ENCODE measurements at places on chromosomes 2 and 18. TPM values are rescaled to one million over a fixed set of nuclear protein-coding genes. Genes with fewer than 3 reads are reported as not detected.

SDC1 gene
- total RNA-seq, result 74.2 TPM

DNA sequence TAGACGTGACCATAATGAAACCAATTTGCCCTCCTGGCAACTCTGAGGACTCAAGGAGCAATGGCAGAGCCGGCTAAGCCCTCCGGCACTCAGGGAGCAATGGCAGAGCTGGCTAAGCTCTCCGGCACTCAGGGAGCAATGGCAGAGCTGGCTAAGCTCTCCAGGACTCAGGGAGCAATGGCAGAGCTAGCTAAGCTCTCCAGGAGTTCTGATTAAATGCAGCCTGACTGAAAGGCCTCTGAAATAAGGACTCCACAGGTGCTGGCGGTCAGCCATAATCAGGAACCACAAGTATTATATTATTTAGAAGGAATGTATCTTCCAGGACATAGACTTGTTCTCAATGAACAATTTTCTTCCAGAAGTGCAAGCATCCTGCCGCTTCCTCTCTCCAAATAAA is 65.2 kb downstream of the C2orf76 start:
- no peak for DNase-seq

GRCh38 chr2:108034843-108035242 is 48.5 kb downstream of the SLC5A7 start:
- no peak for DNase-seq

- no peak for DNase-seq
These were observed 158.1 kb downstream of the DNAH7 start for GRCh38 chr2:195910570-195910969.

DNA sequence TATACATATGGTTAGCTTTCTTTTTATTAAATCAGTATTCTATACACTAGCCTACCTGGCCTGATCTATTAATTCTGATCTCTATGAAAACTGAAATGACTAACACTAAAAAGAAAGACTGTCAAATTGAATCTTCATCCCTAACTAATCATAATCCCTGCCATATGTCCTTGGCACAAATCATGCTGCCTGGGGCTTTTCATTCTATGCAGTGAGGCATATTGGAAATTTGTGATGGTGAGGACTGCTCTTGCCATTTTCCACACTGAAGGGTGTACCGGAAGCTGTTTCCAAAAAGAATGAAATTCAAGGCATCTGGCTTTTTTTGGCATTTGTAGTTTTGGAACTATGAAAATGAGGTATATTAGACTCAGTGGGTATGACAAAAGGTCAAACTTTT is 39.7 kb downstream of the RAPGEF4 start:
- no peak for DNase-seq

PIGN gene
- total RNA-seq, result 27.7 TPM

- no peak for DNase-seq
These were observed 33.4 kb downstream of the XRCC5 start for GRCh38 chr2:216142540-216142939.

DNA sequence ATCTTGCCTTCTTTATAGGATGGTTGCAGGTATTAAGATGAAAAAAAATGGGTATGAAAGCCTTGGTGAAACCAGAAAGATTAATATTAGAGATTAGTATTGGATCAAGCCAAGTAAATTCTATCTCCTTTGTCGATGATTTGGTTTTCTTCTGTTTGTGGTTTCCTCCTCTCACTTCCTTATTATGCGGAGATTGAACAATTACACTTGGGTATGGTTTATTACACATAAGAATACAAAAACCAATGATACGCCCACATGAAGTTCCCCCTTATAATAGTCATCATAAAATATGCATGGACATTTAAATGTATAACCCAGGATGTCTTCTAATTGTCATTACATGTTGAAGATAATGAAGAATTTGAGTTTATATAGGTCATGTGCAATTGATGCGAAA is 4.9 kb downstream of the LTBP1 start:
- DNase-seq, result no peak

DNA sequence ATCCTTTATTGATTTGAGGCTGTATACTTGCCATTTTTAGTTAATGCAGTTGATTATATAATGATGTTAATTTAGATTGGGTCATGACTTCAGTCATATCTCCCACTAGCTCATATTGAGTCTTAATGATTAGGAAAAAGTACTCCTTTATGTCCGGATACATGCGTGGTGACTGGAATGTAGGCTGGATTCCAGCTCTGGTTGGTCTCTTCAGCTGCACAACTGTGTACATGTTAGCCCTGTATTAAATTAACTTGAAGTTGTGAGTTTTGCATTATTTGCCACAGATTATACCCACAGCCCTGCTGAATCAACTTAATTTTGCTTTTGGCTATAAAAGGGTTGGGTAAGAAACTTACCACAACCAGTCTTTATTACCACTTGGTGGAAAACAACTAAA is 22.5 kb downstream of the MOB4 start:
- no peak for DNase-seq

DNA sequence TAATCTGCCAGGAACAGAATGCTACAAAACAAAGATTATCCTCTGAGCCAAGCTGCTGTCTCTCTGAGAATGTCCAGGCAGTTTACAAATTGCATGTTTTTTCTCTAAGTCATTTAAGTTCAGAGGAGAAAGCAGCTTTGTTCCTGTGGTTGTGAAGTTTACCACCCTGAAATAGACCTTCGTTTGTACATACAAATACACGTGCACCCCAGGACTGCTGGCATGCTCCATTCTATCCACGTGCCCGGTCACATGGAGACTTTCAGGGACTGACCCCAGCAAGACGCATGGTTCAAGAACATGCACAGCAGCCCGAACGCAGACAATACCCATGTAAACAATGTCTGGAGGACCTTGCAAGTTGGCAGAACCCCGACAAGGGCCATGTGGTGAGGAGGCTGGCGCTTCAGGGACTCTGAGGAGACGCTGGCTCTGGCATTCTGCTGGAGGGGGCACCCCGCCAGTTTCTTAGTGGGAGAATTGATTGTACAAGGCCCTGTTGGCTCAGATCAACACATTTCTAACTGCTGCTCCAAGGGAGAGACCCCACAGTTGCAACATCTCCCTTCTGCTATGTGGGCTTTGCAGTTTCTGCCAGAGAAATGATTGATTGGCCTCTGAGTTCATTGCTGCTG is 33.3 kb downstream of the FAM178B start:
- peak; percentile 29 for DNase-seq

DNA sequence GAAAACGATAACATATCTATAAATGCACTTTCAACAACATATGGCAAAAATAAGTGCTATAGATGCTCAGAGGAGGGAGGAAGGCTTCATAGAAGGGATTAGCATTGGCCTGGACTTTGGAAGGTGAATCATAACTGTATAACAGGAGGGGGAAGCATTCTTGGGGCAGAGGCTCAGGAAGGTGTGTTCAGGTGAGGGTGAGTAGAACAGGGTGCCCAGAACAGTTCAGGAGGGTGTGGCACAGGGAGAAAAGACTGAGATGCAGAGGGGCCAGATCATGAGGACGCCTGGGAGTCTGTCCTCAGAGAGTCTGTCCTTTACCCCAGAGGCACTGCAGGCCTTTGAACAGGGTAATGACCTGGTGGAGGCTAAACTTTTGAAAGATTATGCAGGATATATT is 29.3 kb upstream of the MEP1B start:
- no peak for DNase-seq

SPTBN1 gene
- total RNA-seq, result 653 TPM

DPP4 gene
- 8.0 TPM for total RNA-seq

- DNase-seq, result peak; percentile 28
These were observed 1.3 kb upstream of the ACKR3 start for GRCh38 chr2:236568068-236568921.

DNA sequence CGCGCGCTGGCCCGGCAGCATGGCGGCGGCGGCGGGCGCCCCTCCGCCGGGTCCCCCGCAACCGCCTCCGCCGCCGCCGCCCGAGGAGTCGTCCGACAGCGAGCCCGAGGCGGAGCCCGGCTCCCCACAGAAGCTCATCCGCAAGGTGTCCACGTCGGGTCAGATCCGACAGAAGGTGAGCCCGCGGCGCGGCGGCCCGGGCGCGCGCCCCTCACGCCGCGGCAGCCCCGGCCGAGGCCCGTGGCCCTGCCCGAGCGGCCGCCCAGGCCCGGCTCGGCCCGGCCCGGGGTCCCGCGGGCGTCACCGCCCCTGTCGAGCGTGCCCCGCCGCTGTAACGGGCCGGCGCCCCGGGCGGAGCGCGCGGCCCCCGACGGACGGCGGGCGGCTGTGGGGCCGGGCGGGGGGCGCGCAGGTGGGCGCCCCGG is 218 bp downstream of the DGKD start:
- no peak for DNase-seq

DNA sequence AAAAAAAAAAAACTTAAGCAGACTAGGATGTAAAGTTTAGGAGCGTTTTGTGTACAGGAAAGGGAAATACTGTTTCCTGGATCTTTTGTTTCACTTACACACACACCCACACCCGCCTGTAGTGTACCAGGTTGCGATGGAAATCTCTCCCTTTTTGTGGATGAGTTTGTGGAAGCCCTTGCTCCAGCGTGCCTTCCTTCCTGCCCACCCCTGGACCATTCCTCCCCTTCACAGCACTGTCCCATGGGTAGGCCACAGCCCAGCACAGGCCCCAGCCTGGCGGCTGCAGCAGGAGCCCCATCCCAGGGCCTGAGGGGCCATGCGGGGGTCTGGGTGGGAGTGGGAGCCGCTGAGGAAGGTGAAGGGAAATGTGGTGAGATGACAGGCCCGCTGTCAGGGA is 15.1 kb downstream of the MALL start:
- no peak for DNase-seq

GRCh38 chr2:129293326-129293725 is 686.1 kb upstream of the RAB6C start:
- no peak for DNase-seq

DNA sequence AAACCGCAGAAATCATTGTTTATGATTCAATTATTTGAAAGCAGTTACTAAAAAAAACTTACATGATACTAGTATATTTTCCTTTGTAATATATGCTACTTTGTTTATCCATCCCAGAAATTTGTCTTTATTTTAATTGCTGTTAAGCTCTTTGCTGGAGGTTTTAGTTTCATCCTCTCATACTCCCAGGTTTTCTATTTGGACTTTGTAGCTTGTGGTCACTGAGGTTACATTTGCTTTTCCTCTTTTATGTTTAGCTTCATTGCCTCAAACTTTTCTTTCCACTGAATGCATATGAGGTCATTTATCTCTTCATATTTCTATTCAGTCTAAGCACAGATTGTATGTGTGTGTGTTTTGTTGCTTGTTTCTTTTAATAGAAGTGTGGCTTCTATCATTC is 89.9 kb downstream of the ERBB4 start:
- DNase-seq, result no peak

DNA sequence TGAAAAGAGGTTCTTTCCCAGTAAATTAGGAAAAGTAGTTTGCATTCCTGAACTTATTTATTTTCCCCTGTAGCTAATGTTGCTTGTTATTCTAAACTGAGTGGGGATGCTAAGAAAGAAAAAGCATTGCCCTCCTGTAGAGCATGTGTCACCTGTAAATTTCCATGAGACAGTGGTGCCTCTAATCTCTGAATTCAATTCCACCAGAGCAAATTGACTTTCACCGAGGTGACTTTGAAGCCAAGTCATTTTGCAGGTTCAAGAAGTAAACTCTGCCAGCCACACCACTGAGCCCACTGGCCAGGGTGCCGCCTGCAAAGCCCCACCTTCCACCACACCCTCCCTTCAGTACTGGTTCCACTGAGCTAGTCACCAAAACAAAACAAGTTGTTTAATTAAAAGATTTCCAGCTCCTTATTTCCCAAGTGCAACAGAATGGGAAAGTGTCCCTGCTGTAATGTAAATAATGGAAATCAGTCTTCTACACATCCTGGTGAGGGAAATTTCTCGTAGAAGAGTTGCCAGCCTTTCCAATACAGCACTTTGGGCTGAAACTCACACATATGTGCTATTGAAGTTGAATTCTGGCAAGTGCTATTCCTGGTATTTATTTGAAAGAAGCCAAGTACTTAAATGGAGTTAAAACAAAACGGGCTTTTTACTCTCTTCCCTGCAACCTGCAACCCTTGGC is 254.8 kb downstream of the RNF152 start:
- no peak for DNase-seq

GRCh38 chr2:124753842-124754241 is 728.8 kb downstream of the CNTNAP5 start:
- no peak for DNase-seq
